ENCODE measurements at places on chromosomes 11 and 22.

GRCh38 chr11:95372097-95372656, 141.2 kb upstream of the SESN3 start:
- DNase-seq, result no peak

GRCh38 chr11:92251980-92252379, 27.4 kb downstream of the FAT3 start:
- DNase-seq, result no peak

GRCh38 chr11:80239217-80239616, 798.4 kb upstream of the TENM4 start:
- DNase-seq, result no peak

GRCh38 chr11:85732965-85733364, 47.0 kb upstream of the CCDC89 start:
- DNase-seq, result no peak

GRCh38 chr11:124222407-124222806, 18.5 kb upstream of the OR8G1 start:
- no peak for DNase-seq

DNA sequence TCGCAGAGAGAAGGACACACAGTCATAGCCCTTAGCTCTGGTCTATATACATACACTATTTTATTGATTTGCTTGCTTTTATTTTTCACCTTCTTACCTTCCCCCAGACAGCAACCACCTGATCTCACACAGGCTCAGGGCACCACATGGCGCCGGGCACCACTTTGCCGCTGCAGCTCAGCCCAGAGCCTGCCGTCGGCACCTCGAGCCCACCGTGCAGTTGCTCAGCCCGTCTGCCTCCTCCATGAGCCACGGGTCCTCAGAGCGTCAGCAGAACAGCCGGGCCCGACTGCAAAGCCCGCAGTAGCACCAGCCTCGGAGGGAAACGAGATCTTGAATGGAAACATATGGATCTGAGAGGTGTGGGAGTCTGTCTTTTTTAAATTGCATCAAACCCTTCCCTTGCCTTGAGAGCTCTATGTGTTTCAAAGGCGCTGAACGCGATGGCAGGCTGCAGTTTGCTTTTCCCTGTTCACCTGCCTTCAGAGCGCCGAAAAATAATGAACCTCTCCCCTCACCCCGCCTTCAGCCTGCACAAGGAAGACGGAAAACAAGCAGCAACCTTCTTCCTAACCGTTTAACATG, 505.4 kb downstream of the MN1 start:
- no peak for DNase-seq
